NCI-H774 (cell line): ENCODE measurements at places on chromosomes 5 and 9.

- no peak for DNase-seq
These were observed 100.7 kb downstream of the DRD1 start for GRCh38 chr5:175343308-175343707.

DNA sequence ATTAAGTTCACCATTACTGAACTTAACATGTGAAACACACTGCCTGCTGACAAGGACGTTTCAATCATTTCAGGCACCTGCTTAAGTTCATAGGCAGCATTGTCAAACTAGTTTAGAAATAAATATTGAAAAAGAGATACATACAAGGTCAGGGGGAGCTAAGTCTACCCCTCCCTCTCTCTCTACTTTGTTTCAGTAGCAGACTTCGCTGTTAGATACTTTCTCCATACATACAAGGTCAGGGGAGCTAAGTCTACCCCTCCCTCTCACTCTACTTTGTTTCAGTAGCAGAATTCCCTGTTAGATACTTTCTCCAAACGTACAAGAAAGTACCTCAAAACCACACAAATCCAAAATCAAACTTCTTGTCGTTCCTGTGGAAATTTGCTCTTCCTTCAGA lies 387.4 kb upstream of the PDE4D start:
- DNase-seq, result no peak

- DNase-seq, result no peak
These were observed 19.9 kb downstream of the CCNH start for GRCh38 chr5:87392801-87393200.

DNA sequence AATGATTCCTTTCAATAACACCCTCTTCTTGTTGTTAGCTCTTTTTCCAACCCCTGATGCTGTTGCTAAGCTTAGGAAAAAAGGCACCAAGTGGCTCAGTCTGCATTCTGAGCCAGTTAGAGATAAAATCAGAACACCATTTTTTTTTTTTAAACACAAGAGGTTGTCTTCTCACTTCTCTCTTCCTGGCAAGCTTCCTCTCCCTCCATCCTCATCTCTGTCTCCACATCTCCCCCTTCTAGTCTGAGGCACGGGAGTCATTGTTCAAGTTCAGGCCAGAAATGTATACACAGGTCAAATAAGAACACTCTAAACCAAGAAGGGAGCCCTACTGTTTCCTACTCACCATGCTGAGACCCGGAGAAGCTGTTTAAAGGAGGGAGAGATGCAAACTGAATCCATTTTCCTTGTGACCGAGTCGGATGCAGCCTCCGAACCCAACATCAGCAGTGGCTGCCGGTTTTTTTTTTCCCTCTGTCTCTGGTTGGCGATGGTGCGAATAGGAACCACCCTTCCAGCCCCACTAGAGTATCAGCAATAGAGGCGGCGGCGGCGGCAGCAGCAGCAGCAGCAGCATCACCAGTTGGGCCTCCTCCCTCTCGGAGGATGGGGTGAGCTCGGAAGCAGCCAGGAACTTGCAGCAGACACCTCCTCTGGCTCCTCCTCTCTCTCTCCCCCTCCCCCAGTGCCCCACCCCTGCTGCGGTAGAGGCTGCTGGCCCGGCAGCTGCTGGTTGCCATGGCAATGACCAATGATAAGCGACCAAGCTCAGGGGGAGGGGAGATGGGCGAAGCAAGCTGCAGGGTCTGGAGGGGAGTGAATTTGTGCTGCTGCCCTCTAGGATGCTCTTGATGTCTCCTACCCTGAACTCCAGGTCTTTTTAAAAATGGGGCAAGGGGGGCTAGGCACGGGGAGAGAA lies at the start of gene JAKMIP2:
TSS of gene JAKMIP2 (minus strand) at position 619 of the 919 bp plus-strand sequence. CDS start 110,922 bp downstream, outside the sequence.
- DNase-seq, result peak; percentile 96

DNA sequence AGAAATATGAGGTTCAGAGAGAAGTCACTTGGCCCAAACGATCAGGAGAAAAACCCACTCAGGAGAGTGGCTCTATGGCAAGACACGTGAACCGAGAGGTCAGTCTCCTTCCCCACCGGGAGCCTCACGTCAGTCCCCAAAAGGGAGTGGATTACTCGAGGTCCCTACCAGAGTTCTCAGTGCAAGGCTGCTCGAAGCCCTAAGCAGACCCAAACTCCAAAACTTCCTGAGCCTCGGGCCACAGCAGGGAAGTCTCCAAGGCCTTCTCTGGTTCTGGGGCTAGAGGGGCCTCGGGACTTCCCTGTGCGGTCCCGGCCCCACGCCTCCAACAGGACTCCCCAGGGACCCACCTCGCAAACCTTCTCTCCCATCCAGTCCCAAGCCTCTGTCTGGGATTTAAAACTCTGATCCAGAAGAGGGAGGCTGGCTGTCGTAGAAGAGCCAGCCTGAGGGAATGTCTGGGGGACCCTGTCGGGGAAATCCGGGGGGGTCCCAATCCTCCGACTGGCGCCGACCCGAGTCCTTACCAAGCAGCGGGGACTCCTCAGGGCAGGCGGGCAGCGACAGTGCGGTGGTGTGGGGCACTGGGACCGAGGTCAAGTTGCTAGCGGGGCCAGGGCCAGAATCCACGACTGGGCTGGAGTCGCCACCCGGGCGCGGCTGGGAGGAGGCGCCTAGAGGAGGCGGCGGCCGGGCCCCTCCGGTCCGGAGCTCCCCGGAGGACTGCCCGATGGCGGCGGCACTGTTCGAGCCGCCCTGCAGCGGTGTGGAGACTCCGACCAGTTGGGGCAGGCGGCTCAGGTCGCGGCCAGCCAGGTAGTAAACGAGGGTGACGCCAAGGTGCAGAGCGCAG lies 679 bp downstream of the B4GALT1 start:
- no peak for DNase-seq

- DNase-seq, result no peak
These were observed at the start of gene ARSB for GRCh38 chr5:78985116-78985724. Gene ARSB, minus strand, starts transcription at chr5:78985310. Its CDS starts 62 bp downstream, at chr5:78985248.

DNA sequence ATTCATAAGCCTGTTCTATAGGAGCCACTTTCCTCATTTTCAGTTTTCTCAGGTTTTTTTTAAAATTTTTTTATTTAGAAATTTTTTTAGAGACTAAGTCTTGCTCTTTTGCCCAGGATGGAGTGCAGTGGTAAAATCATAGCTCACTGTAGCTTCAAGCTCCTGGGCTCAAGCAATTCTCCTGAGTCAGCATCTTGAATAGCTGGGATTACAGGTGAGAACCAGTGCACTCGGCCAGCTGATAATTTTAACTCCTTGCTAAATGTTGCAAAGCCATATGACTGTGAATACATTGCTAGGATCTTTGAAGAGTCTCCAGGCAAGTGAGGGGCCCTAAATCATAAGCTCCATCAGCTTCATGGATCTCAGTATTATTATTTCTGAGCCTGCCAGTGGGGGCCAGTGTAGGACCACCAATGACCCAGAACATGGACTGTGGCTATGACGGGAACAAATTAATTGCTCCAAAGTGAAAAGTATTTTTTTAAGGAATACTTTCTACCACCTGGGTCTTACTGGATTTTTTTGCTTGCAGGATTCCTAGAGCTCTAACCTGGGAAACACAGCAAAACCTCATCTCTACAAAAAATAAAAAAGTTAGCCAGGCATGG lies 5.7 kb upstream of the GAPVD1 start:
- DNase-seq, result peak; percentile 18

DNA sequence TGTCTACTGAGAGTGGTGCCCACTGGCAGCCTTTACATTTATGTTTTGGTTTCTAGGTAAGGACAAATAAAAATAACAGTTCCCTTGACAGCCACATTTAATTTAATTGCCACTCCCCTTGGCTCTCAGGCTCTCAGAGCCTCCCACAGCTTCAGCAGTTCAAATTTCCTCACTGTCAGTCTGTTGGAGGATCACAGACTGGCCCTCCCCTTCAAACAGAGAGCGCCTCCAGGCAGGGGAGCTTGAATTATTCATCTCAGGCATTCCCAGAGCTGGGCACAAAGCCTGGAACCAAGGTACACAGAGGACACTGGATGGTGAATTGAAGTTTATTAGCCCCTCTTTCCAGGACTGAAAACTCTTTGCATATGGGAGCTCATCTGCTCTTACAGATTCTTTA lies 407.7 kb downstream of the SPOCK1 start:
- no peak for DNase-seq

DNA sequence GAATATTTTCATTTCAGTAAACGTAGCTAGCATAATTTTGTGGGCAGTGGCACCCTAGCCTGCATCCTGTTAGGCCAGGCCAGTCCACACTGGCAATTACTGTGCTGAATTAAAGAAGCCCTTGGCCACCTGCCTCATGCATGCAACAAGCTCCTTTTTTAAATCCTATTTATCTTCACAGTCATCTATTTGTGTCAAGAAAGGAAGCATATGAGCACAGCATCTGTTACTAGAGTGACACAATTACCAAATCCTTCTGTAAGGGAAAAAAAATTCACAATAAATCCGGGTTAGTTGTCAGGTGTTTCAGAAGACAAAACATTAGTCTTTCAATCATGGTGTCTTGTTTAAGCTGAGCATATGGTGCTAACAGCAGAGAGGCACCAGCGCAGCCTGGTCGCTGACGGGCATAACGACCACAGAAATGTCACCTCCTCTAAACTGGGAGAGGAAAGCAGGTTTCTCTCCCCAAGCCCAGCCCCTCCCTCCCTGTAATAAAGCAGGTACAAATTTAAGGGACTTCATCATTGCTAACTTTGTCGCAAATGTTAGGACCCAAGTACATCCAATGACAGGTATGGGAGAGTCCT lies 520.6 kb downstream of the CTNND2 start:
- DNase-seq, result no peak

DNA sequence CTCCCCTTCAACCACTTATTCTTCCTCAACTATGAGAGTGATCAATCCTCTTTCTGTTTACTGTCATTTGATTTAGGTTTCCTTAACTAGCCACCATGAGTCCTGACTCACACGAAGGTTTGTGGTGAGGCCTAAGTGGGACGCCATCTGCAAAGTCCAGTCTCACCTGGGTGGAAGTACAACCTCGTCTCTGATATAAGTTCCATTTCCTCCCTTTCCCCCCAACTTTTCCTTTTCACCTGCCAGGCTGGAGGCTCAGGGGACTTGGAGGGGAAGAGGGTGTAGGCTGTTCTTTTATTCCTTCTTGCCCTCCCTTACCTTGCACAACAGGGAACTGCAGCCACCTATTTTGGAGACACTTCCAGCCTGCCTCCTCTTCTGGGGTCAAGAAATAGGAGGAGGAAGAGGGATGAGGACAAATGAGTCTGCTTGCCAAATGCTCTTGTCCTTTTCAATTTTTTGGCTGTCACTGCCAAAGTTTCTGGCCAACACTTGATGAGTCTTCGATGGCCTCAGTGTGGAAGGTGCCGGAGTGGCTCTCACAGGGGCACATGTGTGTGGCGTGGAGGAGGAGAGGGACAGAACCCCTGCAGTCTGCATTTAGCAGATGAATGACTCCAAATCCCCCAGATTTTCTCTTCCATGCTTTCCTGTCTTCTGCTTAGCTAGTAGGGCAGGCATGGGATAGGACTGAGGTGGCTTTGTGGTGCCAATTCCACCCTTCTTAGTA lies 249.6 kb downstream of the NSG2 start:
- DNase-seq, result no peak

- no peak for DNase-seq
These were observed 42.8 kb downstream of the FBXO38 start for GRCh38 chr5:148426514-148426913.

DNA sequence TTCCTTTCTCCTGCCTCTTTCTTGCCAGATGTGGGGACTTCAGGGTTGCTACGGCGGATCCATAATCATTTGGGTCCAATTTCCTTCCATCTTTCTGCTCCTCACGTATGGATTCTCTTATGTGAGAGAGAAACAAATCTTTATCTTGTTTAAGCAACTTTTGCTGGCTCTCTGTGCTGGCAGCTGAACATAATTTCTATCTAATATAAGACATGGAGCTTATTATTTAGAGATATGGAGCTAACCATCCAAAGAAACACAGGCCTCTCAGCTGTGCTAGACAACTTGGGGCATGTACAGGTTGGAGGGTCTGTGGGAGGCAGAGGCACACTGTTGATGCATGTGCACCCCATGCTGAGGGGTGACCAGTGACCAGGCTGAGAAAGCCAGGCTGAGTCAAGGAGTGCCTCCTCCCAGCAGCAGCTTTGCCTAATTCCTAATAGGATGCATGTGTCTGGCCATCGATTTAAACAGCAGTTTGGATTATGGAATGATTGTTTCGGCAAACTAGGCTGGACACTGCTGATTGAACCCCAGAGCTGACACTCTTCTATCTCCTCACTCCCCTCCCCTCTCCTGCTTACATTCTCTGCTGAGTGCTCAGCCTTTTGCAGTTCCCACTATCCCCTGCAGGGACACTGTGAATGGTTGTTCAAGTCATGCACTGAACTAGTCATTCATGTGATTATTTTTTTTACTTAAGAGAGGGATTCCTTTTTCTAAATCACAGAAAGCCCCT lies 195.8 kb downstream of the ERCC6L2 start:
- DNase-seq, result no peak

DNA sequence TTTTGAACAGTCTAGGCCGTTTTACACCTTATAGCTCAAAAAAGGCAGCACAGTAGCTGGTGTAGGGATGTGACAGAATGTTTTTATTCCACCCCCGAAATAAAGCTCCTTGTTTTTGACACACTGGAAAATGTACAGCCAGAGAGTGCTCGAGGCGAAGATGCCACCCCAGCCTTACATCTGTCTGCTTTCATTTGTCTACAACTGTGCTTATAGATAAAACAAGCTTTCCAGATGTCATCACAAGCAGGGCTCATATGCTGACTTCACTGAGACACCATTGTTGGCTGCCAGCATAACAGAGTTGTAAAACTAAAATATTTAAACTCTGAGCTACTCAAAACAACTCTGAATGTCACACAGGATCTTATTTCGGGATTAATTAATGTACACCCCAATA lies 386.3 kb downstream of the BNC2 start:
- DNase-seq, result no peak

- DNase-seq, result no peak
These were observed 27.9 kb upstream of the DTWD2 start for GRCh38 chr5:119016125-119016774.

DNA sequence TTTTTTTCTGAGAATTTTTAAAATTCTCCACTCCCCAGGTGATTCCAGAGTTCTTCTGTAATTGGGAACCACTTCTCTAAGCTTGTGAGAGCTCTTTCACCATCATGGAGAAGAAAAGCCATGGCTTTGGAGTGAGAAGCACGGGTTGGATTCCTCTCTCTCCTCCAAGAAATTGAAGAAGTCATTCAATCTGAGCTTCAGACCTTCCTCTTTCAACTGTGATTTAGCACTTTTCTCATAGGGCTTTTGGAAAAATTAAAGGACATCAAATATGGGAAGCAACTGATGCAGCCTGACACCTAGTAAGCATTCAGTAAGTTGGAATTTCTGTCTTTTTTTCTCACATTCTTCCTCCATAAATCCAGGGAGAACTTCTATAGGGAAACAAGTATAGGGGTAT lies 580.4 kb upstream of the KLF4 start:
- DNase-seq, result no peak

DNA sequence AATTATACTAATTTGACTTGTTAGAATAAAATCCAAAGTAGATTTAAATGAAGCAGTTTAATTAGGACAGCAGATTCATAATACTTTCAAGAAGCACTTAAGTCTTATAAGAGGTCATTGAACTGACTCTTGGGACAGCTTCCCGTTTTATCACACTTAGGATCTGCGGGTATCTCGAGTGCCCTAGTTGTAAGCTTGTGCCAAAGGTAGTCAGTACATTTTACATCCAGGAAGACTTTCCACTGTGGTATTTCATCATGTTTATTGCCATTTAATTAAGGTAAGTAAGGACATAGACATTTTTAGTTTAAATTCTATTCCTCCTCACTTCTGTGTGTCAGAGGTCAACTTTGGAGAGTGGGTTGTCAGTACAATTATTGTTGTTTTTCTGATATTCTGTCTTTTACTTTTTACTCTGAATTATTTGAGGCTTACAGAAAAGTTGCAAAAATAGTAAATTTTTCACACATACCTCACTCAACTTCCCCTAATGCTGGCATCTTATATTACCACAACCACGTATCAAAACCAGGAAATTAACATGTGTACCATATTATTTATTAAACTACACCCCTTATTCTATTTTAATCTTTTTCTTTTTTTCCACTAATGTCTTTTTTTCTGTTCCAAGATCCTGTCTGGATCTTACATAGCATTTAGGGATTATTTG lies 7.5 kb upstream of the ZNF367 start:
- no peak for DNase-seq
